ENCODE measurements at places on chromosomes 2 and 18.

GRCh38 chr2:128312411-128312810, 6.3 kb downstream of the HS6ST1 start:
- no peak for DNase-seq

DNA sequence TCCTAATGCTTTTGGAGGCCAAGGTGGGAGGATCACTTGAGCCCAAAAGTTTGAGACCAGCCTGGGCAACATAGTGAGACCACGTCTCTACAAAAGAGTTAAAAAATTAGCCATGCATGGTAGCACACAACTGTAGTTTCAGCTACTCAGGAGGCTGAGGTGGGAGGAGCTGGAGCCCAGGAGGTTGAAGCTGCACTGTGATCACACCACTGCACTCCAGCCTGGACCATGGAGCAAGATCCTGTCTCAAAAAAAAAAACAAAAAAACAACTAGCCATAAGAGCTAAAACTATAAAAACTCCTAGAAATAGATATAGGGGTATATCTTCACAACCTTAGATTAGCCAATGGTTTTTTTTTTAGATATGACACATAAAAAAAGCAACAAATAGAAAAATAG, 16.9 kb upstream of the COL6A3 start:
- DNase-seq, result no peak

DNA sequence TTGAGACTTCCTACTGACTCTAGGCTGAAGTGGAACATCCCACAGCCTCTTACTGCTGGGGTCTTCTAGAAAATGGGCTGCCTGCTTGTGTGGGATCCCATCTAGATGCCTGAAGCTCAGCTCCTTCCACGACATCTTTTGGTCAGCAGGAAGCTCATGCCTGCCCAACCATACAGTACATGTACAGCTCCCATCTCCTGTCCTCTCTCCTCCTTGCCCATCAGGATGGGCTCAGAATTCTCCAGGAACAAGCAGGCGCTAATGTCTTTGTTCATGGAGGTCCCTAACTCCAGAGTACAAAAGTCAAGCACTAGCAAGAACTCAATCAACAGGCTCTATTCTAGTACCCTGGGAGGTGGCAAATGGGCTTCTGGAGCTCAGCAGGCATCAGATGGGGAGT, 31.7 kb upstream of the GPR17 start:
- no peak for DNase-seq

- DNase-seq, result no peak
Observed at GRCh38 chr2:148903294-148903693, 28.3 kb downstream of the KIF5C start.

- no peak for DNase-seq
Observed at GRCh38 chr2:45176390-45176789, 167.1 kb upstream of the SIX2 start.

DNA sequence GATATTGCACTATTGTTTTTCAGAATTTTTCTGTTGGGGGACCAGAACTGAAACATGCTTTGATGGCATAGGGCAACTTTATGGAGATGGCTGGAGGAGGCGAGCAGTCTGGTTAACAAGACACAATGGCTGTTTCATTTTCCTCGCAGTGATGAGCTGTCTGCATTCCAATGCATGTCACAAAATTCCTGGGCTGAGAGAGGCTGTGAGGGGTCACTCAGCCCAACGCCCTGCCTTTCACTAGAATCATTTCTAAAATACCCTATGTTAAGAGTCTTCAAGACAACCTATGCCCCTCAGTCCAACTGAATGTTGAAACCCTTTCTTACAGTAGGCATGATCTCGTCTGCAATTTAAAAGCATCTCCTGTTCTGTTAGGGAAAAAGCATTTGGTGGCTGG, 1090.0 kb downstream of the BCL11A start:
- DNase-seq, result no peak

- no peak for DNase-seq
Observed at GRCh38 chr2:18545384-18545783, 15.1 kb downstream of the RDH14 start.

GRCh38 chr2:9261231-9261883, 54.7 kb downstream of the ASAP2 start:
- DNase-seq, result no peak

DNA sequence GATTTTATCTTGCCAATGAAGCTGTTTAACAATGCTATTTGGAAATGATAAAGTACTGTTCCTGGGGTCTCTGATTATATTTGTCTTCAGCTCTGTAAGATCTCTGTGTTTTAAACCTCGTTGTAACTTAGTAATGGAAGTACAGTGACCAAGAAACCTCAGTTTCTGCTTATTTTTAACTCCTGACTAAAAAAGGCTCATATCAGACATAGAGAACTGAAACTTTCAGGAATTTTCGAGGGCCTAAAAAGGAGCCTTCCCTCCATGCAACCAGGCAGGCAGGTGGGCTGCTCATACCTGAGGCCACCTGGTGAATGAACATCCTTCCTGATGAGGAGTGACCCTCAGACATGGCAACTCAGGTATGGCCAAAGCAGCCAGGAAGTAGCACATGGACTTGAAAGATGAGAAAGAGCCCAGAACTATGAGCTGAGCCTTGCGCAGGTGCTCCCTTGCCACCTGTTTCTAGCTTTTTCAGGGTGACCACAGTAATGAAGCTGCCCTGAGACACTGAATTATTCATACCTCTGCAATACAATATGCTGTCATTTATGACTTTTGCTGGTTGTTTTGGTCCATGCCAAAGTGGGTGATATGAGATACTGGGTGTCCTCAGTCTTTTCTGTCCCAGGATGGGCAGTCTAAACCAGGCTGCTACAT, 23.9 kb downstream of the MYO3B start:
- no peak for DNase-seq

- no peak for DNase-seq
Observed at GRCh38 chr2:11873356-11874154, 127.1 kb downstream of the LPIN1 start.

DNA sequence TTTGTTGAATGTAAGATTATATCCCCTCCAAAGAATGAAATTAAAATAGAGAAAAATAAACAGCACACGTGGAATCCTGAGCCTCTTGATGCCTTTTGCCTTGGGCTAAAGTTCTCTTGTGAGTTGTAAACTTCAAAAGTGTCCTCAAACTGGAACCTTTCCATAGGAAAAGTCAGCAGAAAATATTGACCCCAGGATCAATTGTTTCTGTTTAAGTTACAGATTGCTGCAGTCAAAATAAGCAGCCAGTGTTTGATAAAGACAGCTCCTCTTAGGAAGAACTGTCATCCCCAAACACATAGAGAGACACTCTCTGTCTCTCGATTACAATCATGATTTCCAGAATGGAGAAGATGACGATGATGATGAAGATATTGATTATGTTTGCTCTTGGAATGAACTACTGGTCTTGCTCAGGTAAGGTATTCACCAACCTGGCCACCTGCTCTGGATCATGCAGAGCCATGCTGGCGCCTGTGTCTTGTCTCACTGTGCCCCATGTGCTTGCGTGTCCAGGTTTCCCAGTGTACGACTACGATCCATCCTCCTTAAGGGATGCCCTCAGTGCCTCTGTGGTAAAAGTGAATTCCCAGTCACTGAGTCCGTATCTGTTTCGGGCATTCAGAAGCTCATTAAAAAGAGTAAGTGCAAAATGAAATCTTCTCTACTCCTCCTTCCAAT, at the start of gene SPP2:
TSS of gene SPP2 (plus strand) at position 248 of the 681 bp plus-strand sequence. CDS start at position 333, 85 bp downstream.
- no peak for DNase-seq

DNA sequence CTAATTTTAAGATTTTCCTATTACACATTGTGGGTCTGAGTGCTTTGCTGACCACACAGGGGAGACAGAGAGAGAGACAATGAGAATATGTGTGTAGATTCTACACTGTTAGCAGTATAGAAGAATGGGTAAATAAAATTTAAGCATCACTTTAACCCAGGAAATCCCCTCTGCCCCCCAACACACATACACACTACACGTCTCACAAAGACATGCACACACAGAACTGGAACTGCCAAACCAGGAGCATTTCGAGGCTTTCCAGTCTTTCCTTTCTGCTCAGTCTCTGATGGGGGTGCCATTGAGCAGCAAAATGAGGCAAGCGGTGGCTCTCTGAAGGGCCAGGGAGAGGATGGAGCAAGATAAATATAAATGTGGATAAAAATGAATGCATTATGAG, 2.5 kb downstream of the MERTK start:
- peak; percentile 22 for DNase-seq

DNA sequence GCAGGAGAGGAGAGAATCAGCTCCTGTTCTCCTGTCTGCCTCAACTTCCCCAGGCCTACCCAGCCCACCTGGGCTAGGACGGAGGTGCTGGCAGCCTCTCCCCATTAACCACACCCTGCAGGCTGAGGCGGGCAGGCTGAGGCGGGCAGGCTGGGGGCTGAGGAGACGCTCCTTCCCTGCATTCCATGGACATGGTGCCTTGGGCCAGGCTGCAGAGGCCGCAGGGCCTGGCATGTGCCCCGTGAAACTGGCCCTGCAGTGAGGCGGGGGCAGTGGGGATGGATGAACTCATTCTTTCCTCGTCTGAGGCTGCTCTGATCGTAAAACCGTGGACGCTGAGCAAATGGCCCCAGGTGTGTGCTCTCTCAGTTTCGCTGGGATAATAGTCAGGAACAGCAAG, 84.7 kb upstream of the LAPTM4A start:
- no peak for DNase-seq

- no peak for DNase-seq
Observed at GRCh38 chr2:113898081-113898480, 8.2 kb downstream of the ACTR3 start.

- peak; percentile 69 for DNase-seq
Observed at GRCh38 chr2:173249661-173250641, 104.7 kb upstream of the CDCA7 start.

DNA sequence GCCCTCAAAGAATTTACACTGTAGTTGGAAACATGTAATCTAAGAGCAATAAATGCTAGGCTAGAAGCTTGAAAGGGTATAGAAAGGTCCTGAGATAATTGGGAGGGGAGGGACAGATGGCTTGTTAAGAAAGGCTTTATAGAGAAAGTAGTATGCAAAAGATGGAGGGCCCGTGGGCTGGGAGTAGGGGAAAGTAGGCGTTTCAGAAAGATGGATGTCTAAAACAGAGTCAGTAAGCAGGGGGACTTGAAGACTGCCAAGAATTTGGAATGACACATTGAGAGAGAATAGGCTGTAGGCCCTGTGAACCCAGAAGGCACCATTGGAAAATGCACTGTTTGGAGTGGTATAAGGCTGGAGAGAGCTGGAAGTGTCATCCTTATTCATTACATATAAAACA, 822 bp downstream of the PSMG2 start:
- DNase-seq, result no peak

GRCh38 chr2:73998451-73998850, 13.7 kb downstream of the TET3 start:
- DNase-seq, result no peak

DNA sequence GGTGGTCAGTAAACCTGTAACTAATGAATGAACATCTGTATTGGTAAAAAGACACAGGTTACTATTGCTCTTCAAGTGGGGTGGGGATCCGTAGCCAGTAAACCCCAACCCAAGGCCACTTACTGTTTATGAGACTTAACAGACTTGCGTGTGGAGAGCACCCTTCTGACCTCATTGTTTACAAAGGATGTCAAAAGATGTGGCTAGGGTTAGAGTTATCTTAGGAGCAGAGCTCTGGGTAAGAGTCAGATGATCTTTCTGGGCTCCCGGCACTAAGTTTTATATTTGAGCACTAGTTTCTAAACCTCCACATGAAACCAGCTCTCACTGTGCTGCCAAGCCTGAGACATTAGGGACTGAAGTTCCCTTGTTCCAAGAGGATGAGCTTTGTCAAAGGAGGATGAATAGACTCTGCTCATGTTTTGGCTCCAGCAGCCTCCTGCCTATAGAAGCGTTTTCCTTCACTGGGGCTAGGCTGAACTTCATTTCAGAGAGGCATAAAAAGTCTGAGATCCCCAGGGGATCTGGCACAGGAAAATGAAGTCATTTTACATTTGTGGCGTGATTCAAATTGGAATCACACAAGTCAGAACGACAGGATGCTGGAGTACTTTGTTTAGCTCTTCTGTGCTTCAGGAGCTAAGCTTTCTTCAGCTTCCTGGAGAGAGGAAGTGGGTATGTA, 403.1 kb upstream of the TRIB2 start:
- no peak for DNase-seq

GRCh38 chr18:43590182-43590903, 313.1 kb upstream of the SYT4 start:
- DNase-seq, result no peak

- no peak for DNase-seq
Observed at GRCh38 chr2:46569061-46569560, 89.7 kb downstream of the TMEM247 start.

- DNase-seq, result no peak
Observed at GRCh38 chr2:76247006-76247405, 536.3 kb upstream of the GCFC2 start.

GRCh38 chr2:58156780-58157179, 84.3 kb downstream of the FANCL start:
- no peak for DNase-seq

GRCh38 chr2:211035548-211036185, 479.3 kb downstream of the CPS1 start:
- DNase-seq, result no peak

- DNase-seq, result no peak
Observed at GRCh38 chr2:170423919-170424318, 246.0 kb downstream of the MYO3B start.

- DNase-seq, result no peak
Observed at GRCh38 chr18:59276047-59276446, 2.8 kb upstream of the RAX start.

- DNase-seq, result no peak
Observed at GRCh38 chr18:43571078-43571689, 293.9 kb upstream of the SYT4 start.
